ENCODE measurements at places on chromosomes 16 and 17. TPM values are rescaled to one million over a fixed set of nuclear protein-coding genes. Genes with fewer than 3 reads are reported as not detected.

DNA sequence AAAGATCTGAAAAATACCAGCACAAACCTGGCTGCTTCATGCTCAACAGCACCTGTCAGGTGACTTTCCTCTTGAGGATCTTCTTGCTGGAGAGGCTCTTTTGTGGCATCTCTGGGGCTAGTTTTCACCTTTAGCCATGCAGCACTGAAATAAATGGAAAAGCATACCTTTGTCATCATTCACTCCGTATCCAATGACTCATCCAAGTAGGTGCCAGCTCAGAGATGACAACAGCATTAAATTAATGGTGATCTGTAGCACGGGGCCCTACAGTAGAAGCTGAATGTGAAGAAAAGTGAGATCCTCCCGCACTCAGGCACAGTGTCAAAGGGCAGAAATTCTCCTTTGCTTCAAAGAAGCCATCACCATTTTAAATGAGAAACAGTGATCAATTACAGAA lies 32.2 kb downstream of the KIAA0753 start:
- no peak for DNase-seq

DNA sequence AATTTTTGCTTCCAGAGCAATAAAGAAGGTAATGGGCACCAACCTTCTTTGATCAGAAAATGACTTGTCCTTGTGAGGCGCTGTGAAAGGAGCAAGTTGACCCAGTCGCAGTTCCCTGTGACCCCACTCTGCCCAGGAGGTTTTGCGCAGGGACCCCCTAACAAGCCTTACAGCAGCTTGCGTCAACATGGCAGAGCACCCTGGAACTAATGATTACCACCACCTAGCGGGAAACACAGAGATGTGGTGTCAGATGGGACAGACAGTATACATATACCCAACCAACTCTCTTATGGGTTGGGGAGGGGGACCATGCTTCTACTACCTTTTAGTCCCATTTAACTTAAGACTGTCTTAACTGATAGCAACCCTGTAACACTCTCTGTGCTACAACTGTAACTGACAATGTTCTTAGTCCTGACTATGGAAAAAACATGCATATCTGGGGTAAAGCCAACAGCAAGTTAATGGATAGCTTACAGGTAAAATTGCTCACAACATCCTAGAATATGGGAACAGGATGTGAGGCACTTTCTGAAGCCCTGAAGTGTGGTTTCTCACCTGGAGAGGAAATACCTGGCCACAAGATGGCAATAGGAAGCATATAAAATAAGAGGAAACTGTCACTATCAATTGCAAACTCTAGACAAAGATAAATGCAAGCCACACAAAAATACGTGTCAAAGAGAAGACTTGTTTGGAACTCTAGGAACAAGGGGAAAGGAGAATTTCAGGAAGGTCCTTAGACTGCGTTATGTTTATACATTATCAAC lies 3.0 kb downstream of the KARS1 start:
- DNase-seq, result no peak

- no peak for DNase-seq
Measured at GRCh38 chr17:53336281-53336680, 486.4 kb upstream of the KIF2B start.

Gene MSLN
- 0.36 TPM for total RNA-seq

DNA sequence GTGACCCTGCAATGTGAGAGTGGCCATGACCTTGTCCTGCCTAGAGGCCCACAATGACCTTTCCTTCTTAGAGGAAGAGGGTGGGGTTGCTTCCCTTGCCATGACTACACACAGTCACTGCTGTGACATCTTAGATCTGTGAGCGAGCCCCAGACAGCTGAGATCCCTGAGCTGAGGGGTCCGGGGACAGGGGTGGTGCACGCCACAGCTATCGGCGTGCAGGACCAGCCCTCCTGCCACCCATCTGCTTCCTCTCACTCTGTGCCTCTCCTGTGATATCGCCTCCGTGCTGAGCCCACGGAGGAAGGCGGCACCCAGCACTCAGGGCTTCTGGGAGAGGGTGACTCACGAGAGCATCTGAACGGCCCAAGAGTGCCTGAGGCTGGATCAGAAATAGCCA lies 35.2 kb downstream of the KIAA0513 start:
- DNase-seq, result no peak

DNA sequence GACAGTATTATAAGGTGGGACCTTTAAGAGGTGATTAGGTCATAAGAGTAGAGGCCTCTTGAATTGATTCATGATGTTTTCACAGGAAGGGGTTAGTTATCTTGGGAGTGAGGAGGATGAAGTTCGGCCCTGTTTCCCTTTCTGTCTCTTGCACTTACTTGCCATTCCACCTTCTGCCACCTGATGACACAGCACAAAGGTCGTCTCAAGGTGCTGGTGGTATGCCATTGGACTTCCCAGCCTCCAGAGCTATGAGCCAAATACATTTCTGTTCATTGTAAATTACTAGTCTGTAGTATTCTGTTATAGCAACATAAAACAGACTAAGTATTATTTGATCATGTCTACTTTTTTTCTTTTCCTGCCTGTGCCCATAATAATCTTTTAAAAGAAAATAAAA lies 23.5 kb downstream of the CHD9 start:
- no peak for DNase-seq

DNA sequence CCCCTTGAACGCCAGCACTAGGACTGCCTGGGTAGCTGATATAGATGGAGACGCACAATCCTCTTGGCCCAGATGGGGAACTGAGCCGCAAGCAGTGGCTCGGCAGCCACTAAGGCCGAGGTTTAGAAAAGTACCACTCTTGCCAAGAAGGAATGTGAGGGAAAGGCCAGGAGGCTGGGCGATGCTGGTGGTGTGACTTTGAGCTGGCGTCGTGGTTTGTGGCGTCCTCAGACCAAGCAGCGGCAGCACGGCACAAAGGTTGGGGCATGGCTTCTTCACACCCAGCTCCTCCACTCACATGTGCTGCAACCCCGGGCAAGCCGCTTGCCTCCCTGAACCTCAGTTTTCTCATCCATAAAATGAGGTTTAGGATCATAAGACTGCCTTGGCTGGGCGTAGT lies 15.6 kb downstream of the DCAKD start:
- no peak for DNase-seq

GRCh38 chr16:26594666-26595065 lies 472.1 kb upstream of the C16orf82 start:
- DNase-seq, result no peak

DNA sequence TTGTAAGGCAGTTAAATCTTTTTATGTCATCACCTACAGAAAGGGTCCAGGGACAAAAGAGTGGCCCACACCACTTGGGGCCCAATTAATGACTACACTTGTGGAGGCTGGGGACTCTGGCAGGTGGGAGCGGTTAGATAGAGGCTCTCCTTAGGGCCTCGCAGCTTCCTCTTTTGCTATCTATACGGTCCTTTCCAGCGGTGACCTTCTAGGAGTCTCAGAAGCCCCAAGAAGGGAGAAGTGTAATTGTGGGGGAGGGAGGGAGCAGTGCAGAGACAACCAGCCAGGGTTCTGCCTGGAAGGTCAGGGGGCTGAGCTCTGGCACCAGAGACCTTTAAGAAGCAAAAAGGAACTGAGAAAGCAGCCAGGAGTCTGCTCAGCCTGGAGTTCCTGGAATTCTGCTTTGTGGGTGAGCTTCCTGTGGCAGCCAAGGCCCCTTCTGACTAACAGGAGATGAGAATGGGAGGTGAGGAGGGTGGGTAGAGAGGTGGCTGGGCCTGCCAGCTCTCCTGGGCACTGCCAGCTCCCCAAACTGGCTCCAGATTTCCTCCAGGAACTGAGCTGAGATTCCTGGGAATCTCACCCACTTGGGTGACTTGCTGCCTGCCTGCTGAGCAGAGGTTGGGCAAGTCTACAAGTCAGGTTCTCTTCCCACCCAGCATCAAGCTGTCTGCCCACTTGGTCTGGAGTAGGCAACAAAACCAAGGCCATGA lies 16.3 kb upstream of the MAP3K14 start:
- DNase-seq, result peak; percentile 19

GRCh38 chr16:8589900-8590688 lies at the start of gene TMEM114:
Gene TMEM114 (minus strand): TSS chr16:8590511. CDS start chr16:8589838, 673 bp downstream.
- no peak for DNase-seq

- DNase-seq, result no peak
Measured at GRCh38 chr16:55605754-55606336, 39.4 kb downstream of the CAPNS2 start.

Gene TLCD2
- 12.0 TPM for total RNA-seq

Gene ATP2C2
- total RNA-seq, result 47.0 TPM

GRCh38 chr16:51149721-51150164 lies 1.3 kb downstream of the SALL1 start:
- DNase-seq, result no peak

Gene NPIPA8
- total RNA-seq, result 0.70 TPM

GRCh38 chr17:74305865-74306654 lies 20.0 kb upstream of the KIF19 start:
- no peak for DNase-seq

DNA sequence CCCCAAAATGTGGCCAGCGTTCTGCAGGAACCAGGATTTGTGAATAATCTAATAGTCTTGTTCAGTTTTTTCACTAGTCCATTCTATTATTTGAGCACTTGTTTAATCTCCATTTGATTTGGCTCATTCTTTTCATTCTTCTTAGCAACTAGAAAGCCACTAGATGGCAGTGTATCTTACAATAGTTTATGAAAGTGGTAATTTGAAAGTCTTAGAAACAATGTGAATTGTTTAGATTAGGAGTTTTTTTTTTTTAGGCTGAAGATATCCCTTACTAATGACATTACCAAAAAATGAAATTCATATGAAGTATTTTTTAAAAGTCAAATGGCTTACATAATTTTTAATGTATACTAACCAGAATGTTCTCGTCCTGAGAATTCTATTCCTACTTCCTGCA lies 6.7 kb downstream of the ERI2 start:
- no peak for DNase-seq

DNA sequence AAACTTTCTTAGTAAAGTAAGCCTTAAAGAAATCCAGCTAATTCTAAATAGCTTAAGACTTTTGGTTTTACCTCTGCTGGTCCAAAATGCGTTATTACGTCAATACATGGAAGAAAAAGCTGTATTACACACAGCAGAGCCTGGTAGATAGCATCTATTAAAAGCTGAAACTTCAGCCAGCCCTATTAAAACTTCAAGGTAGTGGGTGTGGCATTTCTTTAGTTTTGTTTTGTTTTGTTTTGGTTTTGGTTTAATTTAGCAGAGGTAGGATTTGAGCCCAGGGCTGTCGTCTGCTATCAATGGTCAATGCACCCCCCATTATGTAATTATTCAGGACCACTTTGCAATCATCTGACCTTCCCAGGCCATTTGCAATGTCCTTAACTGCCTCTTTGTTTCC lies 318.4 kb upstream of the MAF start:
- DNase-seq, result no peak

Gene CSF3
- not detected for total RNA-seq

Gene FBXW10B
- total RNA-seq, result not detected

DNA sequence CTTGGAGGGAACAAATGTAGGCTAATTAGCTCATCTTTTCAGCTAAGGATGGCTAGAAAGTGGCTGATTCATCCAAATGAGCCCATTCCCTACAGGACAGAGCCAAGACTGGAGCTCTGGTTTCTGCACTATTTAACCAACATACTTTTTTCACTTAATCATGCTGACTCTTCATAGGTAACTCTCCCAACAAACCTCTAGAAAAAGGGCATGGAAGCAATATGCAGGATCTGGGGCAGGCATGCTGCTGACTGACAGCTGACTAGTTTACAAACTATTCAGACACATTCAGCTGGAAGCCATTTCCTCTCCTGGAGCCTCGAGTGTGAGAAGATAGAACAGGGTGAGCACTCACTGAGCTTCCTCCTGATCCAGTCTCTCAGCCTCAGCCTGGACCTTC lies 6.2 kb downstream of the BECN1 start:
- DNase-seq, result no peak

Gene CNTROB
- 22.6 TPM for total RNA-seq

DNA sequence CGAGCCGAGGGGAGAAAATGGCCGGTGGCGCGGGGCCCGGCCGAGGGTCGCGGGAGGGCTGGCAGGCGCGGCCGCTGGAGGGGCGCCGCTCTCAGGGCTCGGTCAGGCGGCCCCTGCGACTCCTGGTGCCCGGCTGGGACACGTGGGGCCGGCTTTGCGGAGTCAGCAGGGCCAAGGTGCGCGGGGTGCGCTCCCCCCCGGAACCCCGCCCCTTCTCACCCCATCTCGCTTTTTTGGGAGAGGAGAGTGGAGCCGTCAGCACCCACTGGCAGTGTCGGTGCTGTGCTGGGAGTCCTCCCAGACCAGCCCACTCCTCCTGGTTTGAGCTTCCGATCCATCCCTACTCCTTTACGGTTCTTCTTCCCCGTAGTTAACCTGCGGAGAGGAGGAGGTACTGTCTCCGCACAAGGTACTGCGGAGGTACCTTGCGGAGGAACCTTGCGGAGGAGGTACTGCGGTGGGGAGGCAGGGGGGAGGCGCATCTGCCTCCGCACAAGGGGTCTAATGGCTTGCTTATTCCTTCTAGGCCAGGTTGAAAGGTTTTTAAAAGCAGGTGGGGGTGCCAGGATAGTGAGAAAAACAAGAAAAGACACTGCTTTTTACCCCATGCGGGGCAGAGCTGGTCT lies 19.1 kb upstream of the CBX8 start:
- no peak for DNase-seq

Gene KCNJ16
- total RNA-seq, result 9.3 TPM

DNA sequence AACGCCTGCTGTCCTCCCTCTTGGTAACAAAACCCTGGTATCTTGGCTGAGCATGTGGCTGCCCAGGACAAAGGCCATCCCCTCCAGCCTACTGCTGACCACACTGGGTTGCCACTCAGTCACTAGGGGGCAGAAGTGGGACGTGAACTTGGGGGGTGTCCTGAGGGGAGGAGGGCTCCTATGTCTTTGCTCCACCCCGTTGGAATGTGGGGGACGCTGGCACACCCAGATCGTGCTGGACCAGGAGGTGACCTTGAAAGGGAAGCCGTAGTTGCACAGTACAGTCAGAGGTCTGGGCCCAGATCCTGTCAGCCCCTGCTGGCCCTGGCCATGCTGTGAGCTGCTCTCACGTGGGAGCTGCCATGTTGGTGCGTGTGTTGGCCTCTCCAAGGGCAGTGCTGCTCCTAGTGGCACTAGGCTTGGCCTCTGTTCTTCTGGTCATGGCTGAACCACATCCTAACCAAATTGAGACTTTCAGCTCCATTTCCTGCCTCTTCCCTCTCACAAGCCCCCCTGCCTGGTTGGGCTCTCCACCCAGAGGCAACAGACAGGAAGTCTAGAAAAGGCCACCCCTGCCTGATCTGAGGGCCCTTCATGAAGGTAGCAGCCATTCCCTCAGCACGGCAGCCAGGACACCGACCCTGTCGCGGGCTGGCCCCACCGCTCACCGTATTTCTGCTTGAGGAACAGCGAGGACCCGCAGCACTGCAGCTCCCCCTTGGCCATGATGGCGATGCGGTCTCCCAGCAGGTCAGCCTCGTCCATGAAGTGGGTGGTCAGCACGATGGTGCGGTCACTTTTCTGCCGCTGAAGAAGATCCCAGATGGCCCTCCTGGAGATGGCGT lies 29.0 kb upstream of the RNPS1 start:
- peak; percentile 11 for DNase-seq

Gene ODAD4
- 0.98 TPM for total RNA-seq

DNA sequence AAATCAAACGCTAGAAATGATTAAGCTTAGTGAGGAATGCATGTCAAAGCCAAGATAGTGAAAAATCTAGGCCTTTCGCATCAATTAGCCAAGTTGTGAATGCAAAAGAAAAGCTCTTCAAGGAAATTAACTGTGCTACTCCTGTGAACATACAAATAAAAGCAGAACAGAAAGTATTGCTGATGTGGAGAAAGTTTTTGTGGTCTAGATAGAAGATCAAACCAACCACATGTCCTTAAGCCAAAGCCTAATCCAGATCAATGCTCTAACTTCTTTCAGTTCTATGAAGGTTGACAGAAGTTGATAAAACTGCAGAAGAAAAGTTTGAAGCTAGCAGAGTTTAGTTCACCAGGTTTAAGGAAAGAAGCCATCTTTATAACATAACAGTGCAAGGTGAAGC lies 1044.6 kb downstream of the CDH11 start:
- no peak for DNase-seq

Gene HYDIN
- not detected for total RNA-seq
